Vagina (tissue), 2 donors: ENCODE measurements at places on chromosomes 6 and 20.

- no peak for DNase-seq
These were observed 20.1 kb downstream of the SEC23B start for GRCh38 chr20:18527836-18528235.

- DNase-seq: no peak
These were observed 26.9 kb upstream of the FANCE start for GRCh38 chr6:35425284-35425683.

GRCh38 chr6:128239146-128239545, 281.3 kb downstream of the PTPRK start:
- no peak for DNase-seq

DNA sequence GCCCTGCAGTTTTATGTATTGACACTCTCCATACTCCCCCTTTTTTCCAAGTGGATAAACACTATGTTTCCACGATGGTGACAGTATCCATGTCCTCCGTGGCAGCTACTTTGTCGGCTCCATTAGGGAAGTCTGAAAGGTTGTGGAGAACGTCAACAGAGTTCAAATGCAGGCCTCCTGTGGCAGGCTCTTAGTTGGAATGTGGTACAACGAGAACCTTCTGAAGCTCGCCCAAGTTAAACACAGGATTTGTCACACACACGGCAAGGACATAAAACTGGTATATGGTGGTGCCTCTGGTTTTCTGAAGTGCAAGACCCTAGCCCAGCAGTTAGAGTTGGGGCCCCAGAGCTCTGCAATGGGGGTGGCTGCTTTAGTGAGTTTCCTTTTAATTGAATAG, 187.0 kb upstream of the TAB2 start:
- DNase-seq: no peak

DNA sequence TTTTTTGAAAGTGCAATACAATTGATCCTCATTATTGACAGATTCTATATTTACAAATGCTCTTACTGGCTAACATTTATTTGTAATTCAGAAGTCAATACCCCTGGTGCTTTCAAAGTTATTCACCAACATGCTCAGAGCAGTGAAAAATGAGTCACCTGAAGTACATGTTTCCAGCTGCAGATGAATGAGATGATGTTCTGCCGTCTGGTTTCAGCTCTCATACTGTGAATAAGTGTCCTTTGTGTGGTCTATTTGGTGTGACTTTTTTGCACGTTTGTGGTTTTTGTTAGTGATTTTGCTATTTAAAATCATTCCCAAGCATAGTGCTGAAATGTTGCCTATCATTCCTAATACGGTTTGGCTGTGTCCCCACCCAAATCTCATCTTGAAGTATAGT, 22.3 kb upstream of the EYA4 start:
- DNase-seq: no peak

- DNase-seq: no peak
These were observed 272.1 kb upstream of the TAB2 start for GRCh38 chr6:149045404-149045803.

DNA sequence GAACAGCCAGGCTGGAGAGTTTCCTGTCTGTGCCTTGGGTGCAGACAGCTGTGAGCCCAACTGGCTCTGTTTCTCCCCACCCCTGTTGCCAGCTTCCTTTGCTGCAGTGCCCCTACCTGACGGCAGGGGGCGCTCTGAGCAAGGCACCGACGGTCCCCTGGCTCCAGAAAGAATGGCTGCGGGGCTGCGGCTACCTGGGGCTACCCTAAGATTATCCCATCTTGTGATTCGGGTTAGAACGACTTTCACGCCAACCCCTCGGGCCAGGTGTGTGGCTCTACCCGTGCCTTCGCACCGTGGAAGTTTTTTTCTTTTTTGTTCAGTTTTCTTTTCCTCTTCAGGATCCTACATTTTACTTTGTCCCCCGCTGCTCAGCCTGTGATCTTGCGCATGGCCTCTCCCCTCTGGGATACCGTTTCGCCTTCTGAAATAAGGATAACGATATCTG, 33.4 kb upstream of the AAR2 start:
- no peak for DNase-seq

DNA sequence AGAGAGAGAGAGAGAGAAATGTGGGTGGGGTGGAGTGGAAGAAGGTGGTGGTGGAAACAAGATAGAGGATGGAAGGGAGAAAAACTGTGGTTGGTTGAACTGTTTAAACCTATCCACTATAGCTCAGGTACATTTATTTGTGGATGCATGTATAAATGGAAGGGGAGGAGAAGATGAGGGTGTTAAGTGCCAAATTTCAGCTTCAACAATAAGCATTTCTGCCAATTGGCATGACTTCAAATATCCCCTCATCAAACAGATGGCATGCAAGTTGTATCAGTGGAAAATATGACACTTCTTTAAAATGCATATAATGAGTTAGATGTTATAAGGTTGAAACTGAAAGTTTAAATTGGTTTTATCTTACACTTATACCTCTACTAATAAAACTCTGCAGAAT, 216.1 kb downstream of the LMBRD1 start:
- DNase-seq: no peak

DNA sequence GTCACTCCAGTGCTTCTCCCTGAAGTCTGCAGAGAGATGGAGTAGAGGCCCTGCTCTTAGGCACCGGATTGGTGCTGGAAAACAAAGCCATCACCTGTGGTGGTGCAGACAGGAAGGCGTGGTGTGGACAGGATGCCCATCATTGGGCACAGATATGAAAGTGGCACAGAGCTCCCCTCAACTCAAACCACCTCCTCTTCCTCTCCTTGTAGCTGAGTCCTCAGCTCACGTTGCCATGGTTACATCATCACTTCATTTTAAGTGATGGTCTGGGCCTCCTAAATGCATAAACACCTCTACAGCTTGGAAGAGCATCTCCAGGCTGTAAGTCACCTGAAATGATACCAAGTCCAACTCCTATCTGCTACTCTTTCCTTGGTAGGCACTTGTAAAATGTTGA, 8.0 kb upstream of the RTF2 start:
- no peak for DNase-seq

GRCh38 chr6:111925296-111925695, 52.0 kb upstream of the FYN start:
- no peak for DNase-seq

- no peak for DNase-seq
These were observed 6.3 kb downstream of the TASP1 start for GRCh38 chr20:13632431-13632830.

DNA sequence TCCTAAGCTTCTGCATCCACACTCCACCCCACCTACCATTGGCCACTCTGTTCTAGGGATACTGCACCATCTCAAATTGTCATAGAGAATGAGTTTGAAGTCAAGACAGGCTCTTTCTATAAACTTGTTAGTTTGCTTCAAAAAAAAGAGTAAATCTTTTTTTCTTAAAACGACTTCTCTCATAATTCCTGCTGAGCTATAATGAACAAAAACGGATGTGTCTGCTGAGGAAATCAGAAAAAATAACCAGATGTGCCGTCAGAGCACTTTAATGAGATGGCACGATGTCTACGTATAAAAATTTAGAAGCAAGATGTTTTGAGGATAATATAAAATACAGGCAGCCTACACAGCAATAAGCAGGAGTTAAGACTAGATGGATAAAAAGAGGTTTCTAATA, 24.0 kb upstream of the DDO start:
- no peak for DNase-seq

- no peak for DNase-seq
These were observed 56.6 kb downstream of the PHF20 start for GRCh38 chr20:35828434-35828833.

DNA sequence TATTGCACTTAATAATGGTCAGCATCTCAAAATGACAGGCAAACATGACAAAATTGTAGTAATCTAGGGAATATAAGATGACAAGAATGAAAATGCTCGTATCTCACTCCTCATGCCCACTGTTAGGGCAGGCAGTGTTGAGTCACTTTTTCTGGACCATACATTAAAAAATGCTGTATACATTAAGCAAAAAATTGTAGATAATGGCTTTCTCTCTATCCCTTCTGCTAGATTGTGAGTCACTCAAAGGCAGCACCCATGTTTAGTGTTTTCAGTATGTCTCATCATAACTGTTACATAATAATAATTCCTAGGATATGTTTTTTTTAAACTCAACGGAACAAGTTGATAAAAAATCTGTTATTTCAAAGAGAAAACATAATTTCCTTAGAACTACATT, 199.3 kb downstream of the TENT5A start:
- no peak for DNase-seq

- DNase-seq: no peak
These were observed 130.0 kb downstream of the BTBD9 start for GRCh38 chr6:38509713-38510112.

- DNase-seq: no peak
These were observed 50.7 kb upstream of the TFB1M start for GRCh38 chr6:155364844-155365437.
